ENCODE measurements at places on chromosomes 4 and X.
A peak's percentile ranks its signal among the peaks of the same experiment; 100 is the strongest.

DNA sequence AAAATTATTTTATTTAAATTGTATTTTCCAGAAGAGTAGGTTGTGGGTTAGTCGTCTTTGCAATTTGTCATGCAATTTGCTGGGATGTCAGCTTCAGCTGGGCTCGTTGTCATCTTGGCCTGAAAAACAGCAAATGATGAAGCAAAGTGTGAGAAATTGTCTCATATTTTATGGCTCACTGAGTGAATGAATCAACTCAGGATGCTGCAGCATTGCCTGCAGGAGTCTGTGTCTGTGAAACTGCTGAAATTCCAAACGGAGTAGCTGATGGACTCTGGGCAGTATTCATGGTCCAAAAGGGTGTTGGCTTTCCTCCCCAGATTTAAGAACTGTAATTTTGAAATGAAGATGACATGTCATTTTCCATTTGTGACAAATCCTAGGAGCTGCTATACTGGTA is 37.2 kb downstream of the CXCL8 start:
- DNase-seq, result no peak

DNA sequence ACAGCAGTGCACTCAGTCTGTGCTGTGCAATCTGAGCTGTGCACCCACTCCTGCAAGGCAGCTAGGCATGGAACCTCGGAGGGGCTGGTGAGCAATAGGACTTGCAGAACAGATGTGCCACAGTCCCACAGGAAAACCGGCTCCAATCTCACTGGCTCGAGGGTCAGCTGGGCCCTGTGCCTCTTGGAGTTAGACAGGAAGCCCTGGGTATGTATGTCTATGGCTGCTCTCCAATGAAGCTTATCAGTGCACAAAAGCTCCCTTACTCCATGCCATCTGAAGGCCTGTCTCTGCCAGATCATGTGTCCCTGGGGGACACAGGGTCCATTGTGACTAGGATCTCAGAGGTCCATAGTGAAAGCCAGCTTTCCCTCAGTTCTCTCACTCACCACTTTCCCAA is 335.8 kb downstream of the SH3BGRL start:
- no peak for DNase-seq

DNA sequence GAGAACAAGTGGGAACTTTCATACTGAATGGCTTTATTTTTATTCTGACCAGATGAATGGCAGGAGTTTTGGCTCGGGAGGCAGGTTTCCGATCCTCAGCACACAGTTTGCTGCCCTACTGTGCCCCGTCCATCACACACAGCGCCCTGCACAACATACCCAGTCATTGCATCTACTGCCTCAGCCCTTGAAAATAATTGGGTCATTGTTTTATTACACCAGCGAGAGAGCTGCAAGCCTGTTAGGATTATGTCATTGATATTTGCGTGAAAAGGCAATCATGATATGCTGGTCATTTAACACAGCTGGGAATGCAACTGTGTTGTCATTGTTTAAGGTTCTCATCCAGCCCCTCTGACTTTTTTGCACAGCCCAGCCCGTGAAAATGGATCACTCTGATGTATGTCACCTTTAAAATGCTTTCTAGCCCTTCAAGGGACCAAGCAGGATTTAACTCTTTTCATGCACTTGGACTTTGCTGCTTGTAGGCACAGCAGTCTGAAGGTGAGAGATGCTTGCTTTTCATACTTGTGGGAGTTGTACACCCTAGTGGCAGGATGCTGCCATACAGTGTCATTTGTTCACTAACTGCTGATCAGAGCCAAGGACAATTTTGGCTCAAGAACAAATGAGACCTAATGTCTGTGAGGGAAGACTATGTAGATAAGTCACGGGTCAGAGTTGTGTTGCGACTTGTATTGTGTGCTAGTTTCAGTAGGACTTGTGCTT is 62.3 kb downstream of the RTL9 start:
- no peak for DNase-seq

DNA sequence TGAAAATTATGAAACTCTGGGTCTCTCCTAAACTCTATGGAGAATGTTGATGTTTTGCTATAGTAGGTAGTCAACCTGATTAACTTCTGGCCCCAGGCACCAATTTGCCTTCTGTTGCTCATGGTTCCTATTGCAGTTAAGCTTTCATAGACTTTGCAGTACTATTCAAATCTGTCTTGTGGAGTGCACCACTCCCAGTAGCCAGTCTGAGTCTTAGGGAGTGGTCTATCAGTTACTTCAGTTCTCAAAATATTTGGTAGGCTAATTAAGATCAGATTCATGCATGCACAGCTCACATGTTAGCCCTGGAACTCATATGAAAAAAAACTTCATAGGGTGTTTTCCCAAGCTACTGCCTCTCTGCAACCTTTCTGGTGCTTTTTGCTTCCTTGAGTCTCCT is 53.3 kb downstream of the BMP15 start:
- DNase-seq, result no peak

DNA sequence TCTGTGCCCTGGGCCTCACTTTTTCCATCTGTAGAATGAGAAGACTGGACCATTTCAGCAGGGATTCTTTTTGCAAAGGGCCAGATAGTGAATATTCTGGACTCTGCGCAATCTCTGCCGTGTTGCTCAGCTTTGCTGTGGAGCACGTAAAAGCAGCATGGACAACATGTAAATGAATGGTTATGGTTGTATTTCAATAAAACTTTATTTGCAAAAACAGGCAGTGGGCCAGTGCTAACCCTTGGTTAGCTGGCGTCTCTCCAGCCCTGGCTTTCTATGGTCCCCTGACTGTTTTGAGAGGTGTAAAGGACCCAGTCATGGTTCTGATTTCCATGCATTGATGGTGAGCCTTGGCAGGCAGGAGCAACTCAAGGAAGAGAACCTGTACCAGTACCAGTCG is 18.7 kb downstream of the WFS1 start:
- no peak for DNase-seq

- no peak for DNase-seq
Measured at GRCh38 chrX:150084496-150085229, 146.4 kb upstream of the EOLA2 start.

- DNase-seq, result no peak
Measured at GRCh38 chr4:118381902-118382301, 29.1 kb upstream of the PRSS12 start.

DNA sequence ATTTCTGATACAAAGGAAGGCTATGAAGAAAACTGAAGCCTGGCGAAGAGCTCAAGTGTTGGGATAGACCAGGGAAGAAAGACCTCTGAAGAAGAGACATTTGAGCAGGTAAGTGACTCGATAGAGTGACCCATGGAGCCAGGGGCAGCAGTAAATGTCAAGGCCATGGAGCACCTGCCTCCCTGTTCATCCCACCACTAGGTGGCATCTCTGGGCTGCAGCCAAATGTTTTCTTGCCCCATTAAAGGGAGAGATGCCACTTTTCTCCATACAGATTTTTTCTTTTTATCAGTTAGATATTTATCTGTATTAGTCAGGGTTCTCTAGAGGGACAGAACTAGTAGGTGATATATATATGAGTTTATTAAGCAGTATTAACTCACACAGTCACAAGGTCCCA is 4.9 kb upstream of the ZNF81 start:
- peak; percentile 58 for DNase-seq

- no peak for DNase-seq
Measured at GRCh38 chr4:4506961-4507360, 34.9 kb downstream of the STX18 start.

- DNase-seq, result no peak
Measured at GRCh38 chrX:68914479-68914946, 85.7 kb downstream of the EFNB1 start.

- DNase-seq, result no peak
Measured at GRCh38 chr4:168854350-168854921, 155.6 kb downstream of the CBR4 start.

- no peak for DNase-seq
Measured at GRCh38 chr4:74675673-74676279, 118.5 kb downstream of the BTC start.

Measured in NCI-H345 (cell line).